Panc1 (cell line): ENCODE measurements at places on chromosomes 1 and 21. TPM values are rescaled to one million over a fixed set of nuclear protein-coding genes. Genes with fewer than 3 reads are reported as not detected.

The CLEC20A gene
- not detected for total RNA-seq

The NPL gene
- 0.90 TPM for total RNA-seq

The DCAF6 gene
- total RNA-seq = 67.7 TPM

DNA sequence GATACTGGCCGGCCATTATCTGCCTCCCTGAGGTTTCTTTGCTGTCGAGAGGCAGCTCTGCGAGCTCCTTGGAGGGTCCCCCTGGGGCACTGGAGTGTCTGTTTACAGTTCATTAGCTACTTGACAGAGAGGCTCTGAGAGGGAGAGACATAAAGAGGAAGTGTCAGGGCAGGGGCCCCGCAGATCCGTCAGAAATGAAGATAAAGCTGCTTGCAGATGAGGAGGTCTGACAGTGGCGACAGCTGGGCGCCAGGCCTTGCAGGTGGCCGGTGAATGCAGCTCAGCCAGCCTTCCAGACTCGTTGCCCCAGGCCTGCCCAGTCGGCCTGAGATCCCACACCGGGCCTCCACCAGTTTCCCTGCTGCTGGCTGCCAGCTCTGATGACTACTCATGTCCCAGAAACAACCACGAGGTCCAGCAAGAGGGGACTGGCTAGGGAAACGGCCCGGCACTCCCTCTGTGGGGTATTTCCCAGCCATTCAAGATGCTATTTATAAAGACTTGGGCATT lies 84.7 kb downstream of the DISP3 start:
- peaks cover 6% of the 10 kb centered on the region; the same call in 1 of the 2 replicates for H3K27me3 ChIP-seq
- no peaks in the 10 kb centered on the region for H3K4me1 ChIP-seq
- H3K36me3 ChIP-seq = no peaks in the 10 kb centered on the region
- no peak overlapping the region for H3K27ac ChIP-seq
- no peak for DNase-seq

DNA sequence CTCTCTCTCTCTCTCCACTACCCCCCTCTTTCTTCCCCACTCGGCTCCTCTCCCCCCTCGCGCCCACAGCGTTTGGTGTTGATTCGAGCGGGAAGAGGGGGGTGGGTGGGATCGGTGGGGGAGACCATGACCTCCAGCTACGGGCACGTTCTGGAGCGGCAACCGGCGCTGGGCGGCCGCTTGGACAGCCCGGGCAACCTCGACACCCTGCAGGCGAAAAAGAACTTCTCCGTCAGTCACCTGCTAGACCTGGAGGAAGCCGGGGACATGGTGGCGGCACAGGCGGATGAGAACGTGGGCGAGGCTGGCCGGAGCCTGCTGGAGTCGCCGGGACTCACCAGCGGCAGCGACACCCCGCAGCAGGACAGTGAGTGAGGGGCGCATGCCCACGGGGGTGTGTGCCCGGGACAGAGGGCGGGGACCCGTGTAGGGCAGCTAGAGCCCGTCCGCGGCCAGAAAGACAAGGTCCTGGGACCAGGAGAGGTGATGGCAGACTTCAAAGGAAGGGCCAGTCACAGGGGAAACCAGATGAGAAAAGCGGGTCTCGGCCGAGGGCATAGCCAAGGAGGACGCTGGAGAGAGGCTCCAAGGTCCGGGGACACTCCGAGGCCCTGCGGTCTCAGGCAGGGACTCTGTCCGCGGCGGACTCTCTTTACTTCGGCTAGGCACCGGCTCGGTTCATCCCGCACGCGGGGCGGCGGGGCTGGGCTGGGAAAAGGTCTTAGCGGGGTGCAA lies at the start of gene PRRX1:
Gene PRRX1, plus strand, starts transcription at position 39 of the 735 bp plus-strand sequence. Its CDS starts 88 bp downstream, at position 127.
- H3K27me3 ChIP-seq = peaks cover 8% of the 10 kb centered on the region; the same call in 1 of the 2 replicates
- H3K4me1 ChIP-seq = 0 out of 2 replicates have a peak, but pooled peaks cover 3% of the 10 kb centered on the region
- H3K27ac ChIP-seq = 0 out of 2 replicates have a peak within 1 kb of the TSS, but pooled peaks have one; percentile 29
- DNase-seq = no peak
- no peaks in the 10 kb centered on the region for H3K36me3 ChIP-seq

GRCh38 chr1:167909691-167910180 lies 4.2 kb downstream of the ADCY10 start:
- H3K4me1 ChIP-seq = no peaks in the 10 kb centered on the region
- H3K36me3 ChIP-seq = no peaks in the 10 kb centered on the region
- DNase-seq = no peak
- no peaks in the 10 kb centered on the region for H3K27me3 ChIP-seq
- no peak overlapping the region for H3K27ac ChIP-seq

GRCh38 chr1:231396643-231397042 lies 25.4 kb downstream of the EGLN1 start:
- H3K4me1 ChIP-seq = peaks cover 28% of the 10 kb centered on the region
- H3K27me3 ChIP-seq = no peaks in the 10 kb centered on the region
- H3K27ac ChIP-seq = 0 out of 2 replicates have a peak overlapping the region, but pooled peaks have one; percentile 29

GRCh38 chr1:21586846-21587601 lies 77.8 kb downstream of the ALPL start:
- H3K36me3 ChIP-seq = no peaks in the 10 kb centered on the region
- peaks cover 11% of the 10 kb centered on the region for H3K4me1 ChIP-seq
- DNase-seq = no peak
- H3K4me3 ChIP-seq = no peak overlapping the region
- H3K27me3 ChIP-seq = no peaks in the 10 kb centered on the region
